ENCODE measurements at places on chromosomes 13 and 19. TPM values are rescaled to one million over a fixed set of nuclear protein-coding genes. Genes with fewer than 3 reads are reported as not detected.

DNA sequence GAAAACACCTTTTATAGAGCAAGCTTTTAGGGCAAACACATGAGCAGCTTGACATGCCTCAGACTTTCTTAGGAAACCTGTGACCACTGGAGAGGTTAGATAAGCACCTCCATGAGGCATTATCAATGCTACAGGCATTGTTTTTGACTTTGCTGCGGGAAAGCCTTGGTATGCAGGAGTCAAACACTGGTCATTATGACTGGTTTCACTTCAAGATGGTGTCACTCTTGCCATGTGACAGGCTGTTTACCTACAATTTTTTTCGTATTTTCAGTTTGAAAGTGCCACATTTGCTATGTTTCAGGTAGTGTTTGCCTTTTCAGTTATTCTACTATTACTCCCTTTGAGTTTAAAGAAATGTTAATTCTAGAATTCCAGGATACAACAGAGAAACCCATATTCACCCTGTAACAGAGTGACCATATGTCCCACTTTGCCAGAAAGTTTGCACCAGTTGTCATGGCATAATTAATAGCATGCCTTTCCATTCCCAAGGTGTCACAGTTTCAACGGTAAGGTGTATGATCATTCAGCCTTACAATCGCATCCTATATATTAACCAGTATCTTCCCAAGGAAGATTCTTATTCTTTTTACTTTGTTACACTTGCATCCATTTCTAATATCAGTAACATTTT is 33.0 kb downstream of the USP12 start:
- DNase-seq, result no peak

DNA sequence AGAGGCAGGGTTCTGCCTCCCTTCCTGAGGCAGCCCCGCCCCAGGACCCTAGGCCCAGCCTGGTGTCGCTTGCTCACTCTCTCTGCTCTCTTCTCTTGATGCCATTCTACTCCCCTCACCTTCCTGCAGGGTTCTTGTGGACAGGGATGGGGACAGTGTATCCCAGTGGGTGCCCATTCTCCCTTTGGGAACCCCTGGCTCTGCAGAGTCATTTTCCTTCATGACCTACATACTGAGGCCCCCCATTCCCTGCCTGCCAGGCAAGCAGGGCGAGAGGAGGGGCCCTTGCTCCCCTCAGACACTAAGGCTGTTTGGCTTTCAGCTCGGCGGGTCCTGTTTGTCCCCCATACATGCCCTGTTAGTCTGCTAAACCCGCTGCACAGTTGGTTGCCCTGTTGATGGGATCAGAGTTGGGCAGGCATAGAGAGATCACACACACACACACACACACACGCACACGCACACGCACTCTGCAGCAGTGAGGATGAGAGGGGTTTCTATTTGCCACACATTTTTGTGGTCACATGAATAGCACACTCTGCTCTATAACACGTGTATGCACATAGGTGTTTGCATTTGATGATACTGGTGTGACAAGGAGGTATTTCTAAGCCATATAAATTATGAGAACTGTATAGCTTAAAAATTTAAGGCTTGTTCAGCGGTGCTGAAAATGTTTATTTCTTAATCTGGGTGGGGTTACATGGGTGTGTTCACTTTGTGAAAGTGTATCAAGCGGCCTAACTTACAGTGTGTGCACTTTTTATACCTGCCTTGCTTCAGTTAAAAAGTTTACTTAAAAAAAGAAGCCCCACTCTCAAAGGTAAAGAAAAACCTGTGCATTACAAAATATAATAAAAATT is 20.3 kb downstream of the NFIX start:
- no peak for DNase-seq

GRCh38 chr19:39351537-39352064 is 9.4 kb downstream of the SAMD4B start:
- DNase-seq, result no peak

Gene MEIOSIN
- not detected for total RNA-seq

All from tibial nerve (tissue), 4 donors.